ENCODE measurements at places on chromosomes 5 and 9.

DNA sequence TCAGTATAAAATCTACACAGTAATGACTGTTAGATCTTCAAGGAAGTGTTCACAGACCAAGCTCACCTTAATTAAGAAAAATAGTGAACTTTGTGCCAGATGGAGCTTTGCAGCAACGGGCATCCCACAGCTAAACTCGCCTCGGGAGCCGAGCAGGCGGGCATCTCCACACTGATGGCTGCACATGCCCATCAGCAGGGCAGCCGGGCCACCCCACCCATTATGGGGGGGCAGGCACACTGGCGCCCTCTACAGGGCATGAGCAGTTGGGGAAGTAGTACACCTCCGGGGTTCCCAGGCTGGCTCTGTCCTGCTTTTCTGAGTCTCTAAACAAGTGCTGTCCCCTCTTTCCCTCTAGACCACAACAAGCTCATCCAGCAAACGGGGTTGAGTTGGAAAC lies 21.6 kb downstream of the ANKS6 start:
- DNase-seq: no peak

DNA sequence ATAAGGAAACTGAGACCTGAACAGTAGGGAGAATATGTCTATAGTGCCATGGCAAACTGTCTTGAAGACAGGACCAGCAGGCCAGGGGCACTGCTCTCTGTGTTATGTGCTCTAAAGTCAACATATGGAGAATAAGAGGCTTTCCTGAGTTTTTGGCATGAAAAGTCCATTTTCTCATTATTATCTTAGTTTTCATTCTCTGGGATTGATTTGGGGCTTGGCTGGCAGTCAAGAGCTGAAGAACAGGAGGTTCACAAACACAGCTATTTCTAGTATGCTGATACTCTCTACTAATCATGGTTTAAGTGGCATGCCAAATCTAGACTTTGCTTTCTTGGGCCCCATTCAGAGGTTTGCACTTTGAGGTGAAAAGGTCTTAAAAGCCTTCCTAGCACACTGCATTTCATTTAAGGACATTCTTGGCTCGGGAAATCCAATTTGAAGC lies 404.4 kb downstream of the ZNF608 start:
- DNase-seq: no peak

DNA sequence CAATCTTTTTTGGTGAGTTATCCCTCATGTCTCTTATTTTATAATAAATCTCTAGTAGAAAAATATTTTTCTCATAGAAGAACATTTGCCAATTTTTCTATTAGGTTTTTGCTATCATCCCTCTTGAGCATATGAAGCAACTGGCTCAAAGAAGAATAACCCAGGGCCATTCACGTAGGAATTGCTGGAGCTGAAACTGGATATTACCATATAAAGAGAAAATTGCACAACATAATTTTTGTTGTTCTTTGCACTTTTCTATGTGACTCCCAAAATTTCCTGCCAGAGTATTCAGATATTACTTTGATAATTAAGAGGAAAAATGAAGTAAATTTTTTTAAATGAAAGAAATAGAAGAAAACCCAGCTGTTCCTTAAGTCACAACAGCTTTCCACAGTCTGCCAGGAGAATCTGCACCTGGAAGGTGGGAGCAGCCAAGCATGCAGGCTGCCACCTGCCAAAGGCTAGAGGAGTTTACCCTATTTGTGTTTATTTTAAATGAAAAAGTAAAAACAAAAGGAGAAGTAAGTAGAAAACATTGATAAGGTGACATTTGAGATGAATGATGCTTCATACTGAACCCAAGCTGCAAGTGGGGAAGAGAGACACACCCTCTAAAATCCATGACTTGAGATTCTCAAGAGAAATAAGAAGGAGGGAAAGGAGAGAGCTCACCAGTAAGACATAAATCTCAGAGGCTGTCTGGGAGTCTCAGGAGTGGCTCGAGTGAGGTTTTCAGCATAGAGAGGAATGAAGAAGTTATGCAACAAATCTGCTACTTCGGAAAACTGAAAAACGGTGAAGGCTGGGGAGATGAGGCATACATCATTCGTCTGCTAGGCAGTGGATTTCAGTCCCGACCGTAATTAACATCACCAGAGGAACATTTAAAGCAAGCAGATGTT lies 31.5 kb upstream of the FREM1 start:
- DNase-seq: no peak

DNA sequence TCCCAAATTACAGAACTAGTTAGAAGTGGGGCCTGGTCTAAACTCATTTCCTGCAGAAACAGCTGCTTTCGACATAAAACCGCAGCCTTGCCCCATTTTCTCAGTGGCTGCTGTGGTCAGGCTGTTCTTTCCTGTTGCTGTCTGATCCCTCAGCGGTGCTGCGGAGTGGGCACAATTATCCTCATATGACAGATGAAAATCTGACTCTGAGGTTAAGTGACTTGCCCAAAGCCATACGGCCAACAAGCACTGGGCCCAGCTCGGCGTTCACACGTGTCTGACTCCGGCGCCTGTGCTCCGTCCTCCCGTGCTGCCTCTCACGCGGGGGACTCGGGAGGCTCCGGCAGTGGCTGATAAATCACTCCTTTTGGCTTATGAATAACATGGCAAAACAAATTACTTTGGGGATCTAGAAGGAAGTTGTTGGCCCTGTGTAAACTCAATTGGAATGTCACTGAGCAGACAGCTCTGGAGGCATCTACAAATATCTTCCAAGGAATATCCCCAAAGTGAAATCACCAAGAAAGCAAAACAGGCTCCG lies 142.6 kb upstream of the LMX1B start:
- peak; percentile 59 for DNase-seq

- DNase-seq: no peak
Observed at GRCh38 chr5:116378777-116379121, 195.9 kb downstream of the SEMA6A start.

GRCh38 chr5:133440467-133441115 lies 171.8 kb downstream of the FSTL4 start:
- no peak for DNase-seq

DNA sequence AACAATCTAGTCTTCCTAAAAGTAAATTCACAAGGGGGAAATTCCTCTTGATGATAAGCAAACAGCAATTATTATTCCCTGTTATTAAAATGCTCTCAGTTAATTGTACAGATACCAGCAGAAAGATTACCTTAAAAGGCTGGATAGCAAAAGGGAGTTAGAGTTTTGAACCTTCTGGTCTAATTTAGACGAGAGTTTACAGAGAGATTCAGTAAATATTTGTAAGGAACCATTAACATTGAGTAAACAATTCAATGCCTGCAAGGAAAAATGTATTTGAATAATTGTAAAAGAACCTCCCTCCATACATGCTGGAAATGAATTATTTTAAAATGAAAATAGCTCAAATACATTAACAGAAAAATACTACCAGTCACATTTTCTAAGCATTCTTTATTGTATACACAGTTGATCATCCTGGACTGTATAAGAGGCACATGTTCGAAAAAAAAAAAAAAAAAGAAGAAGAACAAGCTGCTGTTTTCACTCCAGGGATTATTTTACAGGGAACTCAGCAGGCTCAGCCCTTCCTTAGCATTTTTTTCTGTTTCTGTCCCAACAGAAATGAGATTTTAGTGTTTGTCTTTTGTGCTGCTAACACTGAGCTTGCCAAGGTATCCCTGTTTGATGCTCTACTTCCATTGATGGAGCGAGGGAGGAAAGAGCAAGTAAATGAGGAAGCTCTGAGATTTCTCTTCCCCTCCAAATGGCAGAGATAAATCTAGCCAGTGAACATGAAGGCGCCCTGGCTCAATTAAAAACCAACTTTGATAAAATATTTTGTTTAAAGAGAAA lies 141.1 kb downstream of the ENC1 start:
- no peak for DNase-seq

GRCh38 chr5:16304846-16305245 lies 125.3 kb upstream of the MARCHF11 start:
- DNase-seq: no peak

DNA sequence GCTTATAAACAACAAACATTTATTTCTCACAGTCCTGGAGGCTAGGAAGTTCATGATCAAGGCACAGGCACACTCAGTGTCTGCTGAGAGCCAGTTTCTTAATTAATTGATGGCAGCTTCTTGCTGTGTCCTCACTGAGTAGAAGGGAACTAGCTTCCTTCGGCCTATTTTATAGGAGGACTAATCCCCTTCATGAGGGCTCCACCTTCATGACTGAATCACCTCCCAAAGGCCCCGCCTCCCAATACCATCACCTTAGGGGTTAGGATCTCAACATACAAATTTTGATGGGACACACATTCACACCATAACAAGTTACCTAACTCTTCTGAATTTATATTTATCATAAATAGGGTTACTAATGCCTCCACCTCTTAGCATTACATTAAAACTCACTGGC lies 129.8 kb downstream of the GNAQ start:
- no peak for DNase-seq

GRCh38 chr9:69718218-69718617 lies 41.6 kb downstream of the PTAR1 start:
- DNase-seq: no peak

DNA sequence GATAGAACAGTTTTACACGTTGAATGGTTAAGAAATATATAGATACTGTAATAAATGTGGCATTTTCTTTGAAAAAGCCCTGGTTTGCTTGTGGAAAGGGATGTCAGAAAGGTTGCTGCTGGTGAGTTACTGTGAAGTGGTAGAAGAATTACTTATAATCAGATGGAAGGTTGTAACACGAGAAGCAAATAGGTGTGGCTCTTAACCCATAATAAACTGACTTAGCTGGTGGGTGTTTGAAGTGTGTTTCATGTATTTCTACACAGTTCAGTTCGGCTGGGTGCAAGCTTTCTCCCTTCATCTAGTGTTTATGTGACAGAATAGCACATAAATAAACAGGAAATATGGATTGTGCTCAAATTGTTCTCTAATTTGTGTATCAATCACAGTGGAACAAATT lies 5.5 kb downstream of the CNOT6 start:
- no peak for DNase-seq

GRCh38 chr9:89716559-89716958 lies 111.7 kb downstream of the GADD45G start:
- no peak for DNase-seq

- no peak for DNase-seq
Observed at GRCh38 chr5:172886974-172887501, 53.0 kb downstream of the ERGIC1 start.

DNA sequence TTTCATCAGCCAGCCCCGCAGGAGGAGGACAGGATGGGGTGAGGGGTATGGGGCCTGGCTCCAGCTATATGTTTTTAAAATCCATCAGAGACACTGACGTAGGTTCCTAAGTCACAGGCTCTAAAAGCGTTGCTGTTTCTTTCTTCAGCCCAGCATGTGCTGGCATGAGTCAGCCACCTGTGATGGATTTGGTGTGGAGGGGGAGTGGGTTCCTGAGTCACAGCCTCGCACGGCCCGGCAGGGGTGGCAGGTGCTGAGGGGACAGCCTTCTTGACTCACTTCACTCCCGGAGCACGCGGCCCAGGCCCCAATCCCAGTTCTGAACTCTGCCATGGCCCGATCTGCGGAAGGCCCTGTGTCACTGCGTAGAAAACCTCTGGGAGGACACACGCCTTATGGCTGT lies 38.8 kb upstream of the RPL26L1 start:
- no peak for DNase-seq

DNA sequence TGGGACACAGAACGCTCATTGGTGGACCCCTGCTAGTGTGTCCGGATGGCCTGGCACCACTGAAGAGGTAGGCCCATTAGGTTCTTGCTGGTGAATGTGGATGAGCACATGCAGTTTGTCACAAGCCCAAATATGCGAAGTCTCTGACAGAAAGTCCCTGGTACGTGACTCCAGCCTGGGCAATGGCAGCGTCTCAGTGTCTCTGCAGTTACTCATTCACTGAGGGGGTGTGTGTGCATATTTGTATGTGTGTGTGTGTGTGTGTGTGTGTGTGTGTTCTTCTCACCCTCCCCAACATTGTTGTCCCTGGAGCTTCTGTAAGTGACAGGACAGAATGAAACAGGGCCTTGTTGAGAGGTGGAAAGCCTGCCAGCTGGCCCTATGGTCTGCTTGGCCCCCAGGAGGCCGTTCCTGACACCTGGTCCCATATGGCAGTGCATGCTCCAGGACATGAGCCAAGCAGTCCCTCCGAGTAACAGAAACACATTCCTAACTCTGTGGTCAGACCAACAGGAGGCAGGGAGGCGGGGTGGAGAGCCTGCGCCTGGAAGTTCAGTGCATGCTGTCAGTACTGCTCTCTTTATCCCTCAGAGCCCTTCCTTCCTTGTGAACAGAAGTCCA lies 169.9 kb downstream of the SLC28A3 start:
- no peak for DNase-seq

GRCh38 chr5:351921-352245 lies 30.4 kb downstream of the AHRR start:
- no peak for DNase-seq

DNA sequence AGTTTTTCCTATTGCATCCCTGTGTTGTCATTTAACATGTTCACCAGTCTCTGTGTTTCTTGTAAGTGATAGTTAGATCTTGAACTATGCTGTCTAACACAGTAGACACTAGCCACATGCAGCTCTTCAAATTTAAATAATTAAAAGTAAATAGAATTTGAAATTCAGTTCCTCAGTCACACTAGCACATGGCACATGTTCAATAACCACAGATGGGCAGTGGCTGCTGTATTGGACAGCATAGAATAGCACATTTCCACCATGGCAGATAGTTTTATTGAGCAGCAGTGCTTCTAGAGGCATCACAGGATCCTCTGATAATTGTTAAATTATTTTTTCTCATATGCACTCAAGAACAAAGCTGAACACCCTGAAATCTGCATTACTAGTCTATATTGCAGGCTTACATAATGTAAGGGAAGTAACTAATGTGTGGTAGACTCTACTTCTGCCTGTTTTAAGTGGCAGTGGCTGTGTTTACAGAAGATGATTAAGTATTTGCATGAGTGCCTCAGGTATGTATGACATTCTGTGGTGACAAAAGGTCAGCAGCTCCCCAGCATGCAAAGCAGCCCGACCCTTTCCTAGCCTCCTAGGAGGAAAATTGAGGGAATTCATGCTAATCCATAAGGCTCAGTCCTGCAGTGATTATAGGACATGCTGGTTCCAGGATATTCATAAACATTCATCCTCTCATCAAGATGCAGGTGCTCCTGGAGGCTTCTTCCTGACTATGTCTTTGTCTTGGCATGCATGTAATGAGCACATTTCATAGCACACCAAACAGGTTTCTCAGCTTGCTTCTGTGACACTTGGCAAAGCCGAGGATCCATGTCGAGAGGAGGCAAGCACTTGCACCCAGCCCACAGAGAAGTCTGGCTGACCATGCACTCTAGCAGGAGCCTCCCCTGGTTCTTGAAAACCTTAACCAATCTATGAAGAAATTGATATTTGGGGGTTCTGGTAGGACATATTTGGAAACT lies 45.5 kb downstream of the SH3RF2 start:
- DNase-seq: no peak

- peak; percentile 66 for DNase-seq
Observed at GRCh38 chr9:89410641-89411350, 87.1 kb downstream of the SEMA4D start.

- no peak for DNase-seq
Observed at GRCh38 chr9:81250041-81250440, 439.3 kb downstream of the TLE1 start.

Data from activated CD4-positive, alpha-beta T cell treated with anti-CD3 and anti-CD28 coated beads for 4 hours (primary cell).